ENCODE measurements at places on chromosomes 2 and 18. TPM values are rescaled to one million over a fixed set of nuclear protein-coding genes. Genes with fewer than 3 reads are reported as not detected.

GRCh38 chr2:168692132-168692744 lies 110.2 kb upstream of the NOSTRIN start:
- H3K36me3 ChIP-seq: no peaks in the 10 kb centered on the region
- no peak overlapping the region for H3K27ac ChIP-seq
- no peak for DNase-seq
- no peaks in the 10 kb centered on the region for H3K4me1 ChIP-seq
- H3K27me3 ChIP-seq: no peaks in the 10 kb centered on the region

- H3K4me3 ChIP-seq: no peak overlapping the region
- H3K36me3 ChIP-seq: no peaks in the 10 kb centered on the region
Observed at GRCh38 chr2:163658556-163658955, 77.3 kb downstream of the FIGN start.

GRCh38 chr2:158412206-158412605 lies 44.3 kb downstream of the CCDC148 start:
- no peak overlapping the region for H3K4me3 ChIP-seq
- peaks cover 12% of the 10 kb centered on the region for H3K4me1 ChIP-seq
- H3K27ac ChIP-seq: no peak overlapping the region
- H3K36me3 ChIP-seq: peaks cover 3% of the 10 kb centered on the region
- H3K27me3 ChIP-seq: peaks cover 18% of the 10 kb centered on the region

- no peak overlapping the region for H3K27ac ChIP-seq
- no peak for DNase-seq
- no peaks in the 10 kb centered on the region for H3K27me3 ChIP-seq
- H3K4me1 ChIP-seq: no peaks in the 10 kb centered on the region
- H3K36me3 ChIP-seq: no peaks in the 10 kb centered on the region
- no peak overlapping the region for H3K4me3 ChIP-seq
Observed at GRCh38 chr2:65901756-65902155, 469.4 kb upstream of the SPRED2 start.

DNA sequence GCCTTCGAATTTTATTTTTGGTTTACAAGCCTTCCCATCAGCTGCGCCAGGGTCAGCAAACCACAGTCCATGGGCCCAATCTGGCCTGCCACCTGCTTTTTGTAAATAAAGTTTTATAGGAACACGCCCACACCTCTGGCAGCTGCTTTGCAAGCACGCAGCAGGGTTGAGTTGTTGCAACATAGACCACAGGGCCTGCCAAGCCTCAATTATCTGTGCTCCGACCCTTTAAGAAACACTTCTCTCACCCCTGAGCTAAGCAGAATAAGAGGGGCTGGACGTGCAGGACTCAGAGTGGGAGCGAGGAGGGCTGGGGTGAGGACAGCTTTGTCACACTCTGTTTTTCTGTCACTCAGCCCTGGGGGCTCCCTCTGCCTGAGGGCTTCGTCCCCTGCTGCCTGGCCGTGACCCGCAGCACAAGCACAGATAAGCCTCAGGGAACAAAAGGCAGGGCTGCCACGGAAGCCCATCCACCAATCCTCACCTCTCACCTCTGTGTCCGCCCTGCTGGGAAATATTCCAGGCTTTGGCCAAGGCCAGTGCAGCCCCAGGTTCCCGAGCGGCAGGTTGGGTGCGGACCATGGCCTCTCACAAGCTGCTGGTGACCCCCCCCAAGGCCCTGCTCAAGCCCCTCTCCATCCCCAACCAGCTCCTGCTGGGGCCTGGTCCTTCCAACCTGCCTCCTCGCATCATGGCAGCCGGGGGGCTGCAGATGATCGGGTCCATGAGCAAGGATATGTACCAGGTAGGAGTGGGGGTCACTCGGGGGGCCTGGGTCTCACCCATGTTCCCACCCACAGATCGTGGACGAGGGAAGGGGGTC lies at the start of gene AGXT:
AGXT (plus strand) TSS at position 539 of the 823 bp plus-strand sequence; CDS start at position 581, 42 bp downstream.
- H3K36me3 ChIP-seq: no peaks in the 10 kb centered on the region
- no peaks in the 10 kb centered on the region for H3K27me3 ChIP-seq
- DNase-seq: no peak
- no peaks in the 10 kb centered on the region for H3K4me1 ChIP-seq

DNA sequence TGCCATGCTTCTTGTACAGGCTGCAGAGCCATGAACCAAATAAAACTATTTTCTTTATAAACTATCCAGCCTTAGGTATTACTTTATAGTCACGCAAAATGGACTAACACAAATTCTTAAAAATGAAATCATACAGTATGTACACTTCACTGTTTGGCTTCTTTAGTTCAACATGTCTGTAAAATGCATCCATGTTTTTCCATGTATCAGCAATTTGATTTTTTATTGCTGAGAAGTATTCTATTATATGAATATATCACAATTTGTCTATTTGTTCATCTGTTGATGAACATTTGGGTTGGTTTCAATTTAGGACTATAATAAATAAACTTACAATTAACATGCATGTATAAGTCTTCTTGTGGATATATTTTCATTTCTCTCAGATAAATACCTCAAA lies 182.1 kb downstream of the SCG2 start:
- H3K36me3 ChIP-seq: no peaks in the 10 kb centered on the region
- no peak overlapping the region for H3K27ac ChIP-seq
- no peak for DNase-seq
- H3K4me1 ChIP-seq: no peaks in the 10 kb centered on the region

GRCh38 chr2:109339519-109339966 lies 210.5 kb downstream of the SH3RF3 start:
- no peaks in the 10 kb centered on the region for H3K4me1 ChIP-seq
- H3K36me3 ChIP-seq: no peaks in the 10 kb centered on the region
- no peak overlapping the region for H3K27ac ChIP-seq
- H3K4me3 ChIP-seq: no peak overlapping the region
- DNase-seq: no peak
- H3K27me3 ChIP-seq: no peaks in the 10 kb centered on the region

- peaks cover 7% of the 10 kb centered on the region for H3K4me1 ChIP-seq
- H3K27ac ChIP-seq: no peak overlapping the region
- no peaks in the 10 kb centered on the region for H3K27me3 ChIP-seq
- no peak overlapping the region for H3K4me3 ChIP-seq
- no peak for DNase-seq
Observed at GRCh38 chr2:37872192-37872750, 52.8 kb upstream of the RMDN2 start.

DNA sequence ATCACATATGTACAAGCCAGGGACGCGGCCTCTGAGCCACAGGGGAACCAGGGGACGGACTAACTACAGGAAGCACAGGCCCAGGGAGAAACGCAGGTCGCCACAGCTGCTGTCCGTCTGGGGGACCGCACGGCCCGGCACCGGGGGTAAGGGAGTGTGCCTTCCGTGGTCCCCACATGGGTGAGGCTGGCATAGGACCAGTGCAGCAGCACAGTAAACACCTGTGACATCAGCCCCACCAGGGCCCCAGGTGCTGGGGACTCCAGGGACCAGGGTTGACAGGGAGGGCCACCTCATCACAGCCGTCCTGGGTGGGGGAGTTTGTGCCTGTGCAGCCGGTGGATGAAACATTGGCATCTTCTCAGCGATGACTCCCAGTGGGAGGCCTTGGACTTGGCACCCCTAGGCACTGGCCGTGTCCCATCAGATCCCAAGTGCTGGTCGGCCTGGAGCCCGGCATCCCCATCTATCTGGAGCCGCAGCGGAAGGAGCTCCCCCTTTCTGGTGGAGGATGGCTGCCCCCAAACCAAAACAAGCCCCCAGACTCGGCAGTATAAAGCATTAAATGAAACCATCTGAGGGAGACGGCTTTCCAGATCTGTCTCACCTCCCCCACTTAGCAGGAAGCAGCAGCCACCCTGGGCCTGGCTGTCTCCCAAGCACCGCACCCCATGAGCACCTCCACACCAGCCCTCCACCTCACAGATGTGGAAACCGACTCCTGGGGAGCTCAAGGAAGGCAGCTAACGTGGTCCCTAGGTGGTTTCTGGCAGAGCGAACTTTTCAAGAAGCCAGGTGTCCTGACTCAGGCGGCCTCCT lies 22.5 kb downstream of the AQP12A start:
- DNase-seq: no peak
- no peaks in the 10 kb centered on the region for H3K27me3 ChIP-seq
- H3K4me3 ChIP-seq: no peak overlapping the region
- no peaks in the 10 kb centered on the region for H3K36me3 ChIP-seq

- no peak overlapping the region for H3K27ac ChIP-seq
- no peak overlapping the region for H3K4me3 ChIP-seq
- H3K36me3 ChIP-seq: no peaks in the 10 kb centered on the region
Observed at GRCh38 chr2:19750136-19750535, 151.6 kb downstream of the TTC32 start.

- H3K36me3 ChIP-seq: no peaks in the 10 kb centered on the region
- no peaks in the 10 kb centered on the region for H3K27me3 ChIP-seq
- peaks cover 30% of the 10 kb centered on the region for H3K4me1 ChIP-seq
- H3K4me3 ChIP-seq: no peak overlapping the region
Observed at GRCh38 chr2:101732199-101732598, 34.7 kb downstream of the MAP4K4 start.

Gene OR6B2
- not detected for total RNA-seq

Gene STAT4
- 0.16 TPM for total RNA-seq

Gene CHPF
- total RNA-seq: 252 TPM

Gene TMEM163
- total RNA-seq: 1.1 TPM

Gene EPB41L3
- total RNA-seq: 17.0 TPM

Gene ABI2
- 94.3 TPM for total RNA-seq

Gene PLCD4
- 0.80 TPM for total RNA-seq
